SJSA1 (cell line): ENCODE measurements at places on chromosomes 16 and 17. TPM values are rescaled to one million over a fixed set of nuclear protein-coding genes. Genes with fewer than 3 reads are reported as not detected.

The ARL5C gene
- total RNA-seq, result not detected in 2 replicates

The CCL14 gene
- total RNA-seq, result not detected in 2 replicates

DNA sequence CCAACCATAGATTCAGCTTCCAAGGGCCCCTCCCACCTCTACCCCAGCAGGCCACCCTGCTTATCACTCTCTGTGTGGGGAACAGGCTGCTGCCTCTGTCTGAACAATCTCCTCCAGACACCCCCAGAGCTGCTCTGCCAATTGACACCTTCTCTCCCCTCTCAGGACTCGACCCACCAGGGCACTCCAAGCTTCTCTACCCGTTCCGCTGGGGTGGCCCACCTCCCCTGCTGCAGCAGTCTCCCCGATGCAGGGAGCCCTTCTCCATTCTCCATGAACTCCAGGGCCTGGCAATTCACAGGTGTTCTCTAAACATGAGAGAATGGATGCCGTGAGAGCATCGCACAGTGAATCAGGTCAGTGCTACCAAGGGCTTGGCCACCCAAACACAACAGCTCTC is 28.3 kb upstream of the FAAP100 start:
- no peak for DNase-seq

DNA sequence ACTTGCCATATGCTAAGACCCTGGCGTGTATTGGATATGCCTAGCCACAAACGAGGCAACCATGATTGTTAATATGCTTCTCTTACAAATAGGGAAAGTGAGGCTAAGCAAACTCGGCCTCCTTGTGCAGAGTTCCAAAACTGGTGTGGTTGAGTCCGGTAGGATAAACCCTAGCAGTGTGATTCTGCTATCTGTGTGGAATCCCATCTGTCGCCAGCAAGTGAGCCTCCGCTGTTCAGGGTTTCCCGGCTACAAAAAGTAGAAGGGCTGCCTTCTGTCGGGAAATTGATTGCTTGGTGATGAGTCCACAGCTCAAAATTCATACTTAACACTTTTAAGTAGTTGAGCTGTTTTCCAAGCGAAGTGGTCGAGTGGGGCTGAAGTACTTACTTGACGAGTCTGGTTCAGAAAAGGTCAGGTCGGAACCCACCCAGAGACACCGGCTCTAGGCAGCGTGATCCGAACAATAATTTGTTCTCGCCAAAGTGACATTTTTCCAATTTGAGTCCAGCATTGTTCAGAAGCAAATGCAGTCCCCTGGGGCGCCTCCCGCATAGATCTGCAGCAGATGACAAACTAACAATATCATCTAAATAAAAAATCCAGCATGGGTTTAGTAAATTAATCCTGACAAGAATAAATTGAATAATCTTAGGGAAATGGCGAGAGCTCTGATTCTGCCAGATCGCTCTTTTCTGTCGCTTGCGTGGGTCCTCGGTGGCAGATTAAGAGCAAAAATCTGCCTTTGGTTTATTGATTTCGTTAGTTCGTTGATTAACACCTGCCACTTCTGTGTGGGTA is 686.7 kb upstream of the RBFOX1 start:
- no peak for DNase-seq

DNA sequence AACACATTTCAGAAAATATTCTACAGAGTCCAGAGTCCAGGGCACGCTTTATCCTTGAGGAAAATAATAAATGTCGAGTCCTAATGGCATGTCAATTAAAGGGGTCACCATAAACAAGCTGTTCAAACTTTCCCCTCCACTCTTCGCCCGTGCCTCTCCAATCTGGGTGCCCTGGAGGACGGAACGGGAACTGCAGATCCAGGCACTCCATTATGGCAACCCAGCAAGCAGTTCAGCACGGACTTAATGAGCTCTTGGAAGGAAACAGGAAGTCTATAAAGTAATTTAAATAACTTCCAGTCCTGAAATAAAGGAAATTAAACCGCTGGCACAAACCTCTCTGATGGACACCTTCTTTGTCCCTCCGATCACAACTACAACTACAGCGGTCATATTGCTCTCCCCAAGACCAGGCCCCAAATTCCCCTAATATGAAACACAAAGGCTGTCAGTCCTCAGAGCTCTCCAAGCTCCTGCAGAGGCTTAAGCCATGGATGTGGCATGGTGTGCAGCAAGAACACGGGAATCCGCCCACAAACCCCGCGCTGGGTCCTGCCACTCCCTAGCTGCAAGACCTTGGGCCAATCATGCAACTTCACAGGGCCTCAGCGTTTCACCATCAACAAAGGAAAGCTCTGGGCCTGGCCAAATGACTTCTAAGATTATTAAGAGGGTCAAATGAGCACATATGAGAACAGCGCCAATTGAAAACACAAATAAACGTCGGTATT is 52.6 kb downstream of the ZFHX3 start:
- DNase-seq, result no peak

DNA sequence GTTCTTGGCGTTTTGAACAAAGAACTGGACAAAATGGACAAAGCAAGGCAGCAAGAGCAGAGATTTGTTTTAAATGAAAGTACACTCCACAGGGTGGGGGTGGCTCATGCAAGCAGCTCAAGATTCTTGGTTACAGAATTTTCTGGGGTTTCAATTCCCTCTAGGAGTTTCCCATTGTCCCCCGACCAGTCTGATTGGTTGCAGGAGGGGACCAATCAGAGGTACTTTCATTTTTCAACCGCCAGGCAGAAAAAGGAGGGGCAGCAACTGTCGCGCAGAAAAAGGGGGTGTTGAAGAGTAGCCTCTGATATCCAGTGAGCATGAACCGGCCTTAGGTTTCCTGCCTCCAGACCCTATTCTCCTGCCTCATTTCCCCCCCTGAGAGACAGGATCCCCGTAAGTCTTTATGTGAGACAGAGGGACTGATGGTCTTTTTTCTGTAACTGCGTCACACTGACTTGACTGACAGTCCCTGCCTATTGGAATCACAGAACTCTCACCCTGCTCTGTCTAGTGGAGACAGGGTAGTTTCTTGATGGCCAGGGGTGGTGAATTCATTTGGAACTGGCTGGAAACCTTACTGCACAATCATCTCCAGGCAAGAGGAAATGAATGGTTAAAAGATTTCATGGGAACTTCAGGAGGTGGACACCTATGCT is 59.4 kb upstream of the ALOX12 start:
- DNase-seq, result peak; percentile 36

- DNase-seq, result no peak
Measured at GRCh38 chr16:56894331-56894917, 29.4 kb downstream of the SLC12A3 start.

DNA sequence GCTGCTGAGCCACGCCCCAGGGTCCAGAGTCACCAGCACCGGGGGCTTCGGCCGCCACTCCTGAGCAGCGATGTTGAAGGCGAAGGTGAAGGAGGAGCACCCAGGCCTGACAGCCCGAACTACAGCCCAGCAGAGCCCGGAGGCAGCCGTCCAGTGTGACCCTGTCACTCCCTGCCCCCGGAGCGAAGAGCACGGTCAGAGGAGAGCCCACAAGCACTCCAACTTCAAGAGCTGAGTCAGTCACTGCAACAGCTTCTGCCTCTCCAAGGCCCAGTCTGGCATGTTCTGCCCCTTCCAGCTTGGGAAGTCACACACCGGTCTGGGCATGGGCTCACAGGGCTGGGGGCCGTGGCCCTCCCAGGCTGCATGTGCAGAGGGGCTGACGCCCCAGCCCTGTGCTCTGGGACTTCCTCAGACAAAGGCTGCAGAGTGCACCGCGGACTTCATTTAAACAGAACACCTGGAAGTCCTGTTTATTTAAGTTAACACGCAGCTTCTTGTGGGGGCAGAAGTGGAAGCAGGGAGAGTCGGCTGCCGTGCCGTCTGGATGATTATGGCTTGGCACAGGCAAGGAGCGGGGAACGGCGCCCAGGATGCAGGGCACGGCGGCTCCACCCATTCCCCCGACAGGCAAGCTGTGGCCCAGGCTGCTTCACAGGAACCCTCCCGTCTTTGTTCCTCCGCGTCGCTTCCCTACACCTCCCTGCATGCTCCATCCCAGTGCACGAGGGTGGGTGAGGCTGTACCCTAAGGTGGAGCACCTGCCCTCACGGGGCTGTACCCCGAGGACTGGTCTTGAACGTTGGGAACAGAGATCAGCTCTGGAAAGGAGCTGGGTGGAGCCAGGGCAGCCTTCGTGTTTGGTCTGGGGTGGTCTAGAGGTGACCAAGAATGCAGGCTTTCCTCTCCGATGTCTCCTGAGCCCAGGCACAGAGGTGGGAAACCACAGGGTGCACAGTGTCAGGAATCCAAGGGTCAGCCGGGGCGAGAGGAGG is 68.9 kb upstream of the METRNL start:
- peak; percentile 77 for DNase-seq

DNA sequence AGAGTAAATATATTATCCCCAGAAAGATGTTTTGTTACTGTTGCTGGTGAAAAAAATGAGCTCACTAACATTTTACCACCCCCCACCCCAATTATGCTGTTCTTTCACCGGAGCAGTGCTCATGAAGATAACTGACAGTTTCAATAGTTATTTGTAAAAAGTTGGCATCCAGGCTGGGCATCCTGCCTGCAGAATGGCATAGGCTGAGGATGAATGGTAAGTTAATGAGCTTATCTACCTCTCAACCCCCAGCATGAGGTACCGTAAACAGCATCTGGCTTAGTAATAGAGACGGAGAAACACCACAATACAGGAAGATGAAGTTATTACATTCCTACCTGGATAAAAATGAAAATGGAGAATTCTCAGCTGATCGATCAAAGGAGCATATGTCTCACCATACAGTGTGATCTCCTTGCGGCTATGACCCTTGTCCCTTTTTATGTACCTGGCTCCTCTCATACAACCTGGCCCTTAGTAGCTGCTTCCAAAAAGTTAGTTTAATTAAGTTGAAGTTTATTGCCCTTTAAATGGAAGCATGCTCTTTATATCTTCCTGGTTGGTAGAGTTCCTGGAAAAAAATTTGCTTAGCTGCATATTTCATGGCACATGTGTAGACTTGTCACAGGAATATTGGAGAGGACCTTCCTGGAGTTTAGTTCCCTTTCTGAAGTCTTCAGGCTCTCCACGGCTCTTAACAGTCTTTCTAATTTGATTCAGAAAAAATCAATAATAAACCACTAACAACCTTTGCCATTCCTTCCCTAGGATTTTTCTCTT is 61.2 kb upstream of the MPHOSPH6 start:
- no peak for DNase-seq

DNA sequence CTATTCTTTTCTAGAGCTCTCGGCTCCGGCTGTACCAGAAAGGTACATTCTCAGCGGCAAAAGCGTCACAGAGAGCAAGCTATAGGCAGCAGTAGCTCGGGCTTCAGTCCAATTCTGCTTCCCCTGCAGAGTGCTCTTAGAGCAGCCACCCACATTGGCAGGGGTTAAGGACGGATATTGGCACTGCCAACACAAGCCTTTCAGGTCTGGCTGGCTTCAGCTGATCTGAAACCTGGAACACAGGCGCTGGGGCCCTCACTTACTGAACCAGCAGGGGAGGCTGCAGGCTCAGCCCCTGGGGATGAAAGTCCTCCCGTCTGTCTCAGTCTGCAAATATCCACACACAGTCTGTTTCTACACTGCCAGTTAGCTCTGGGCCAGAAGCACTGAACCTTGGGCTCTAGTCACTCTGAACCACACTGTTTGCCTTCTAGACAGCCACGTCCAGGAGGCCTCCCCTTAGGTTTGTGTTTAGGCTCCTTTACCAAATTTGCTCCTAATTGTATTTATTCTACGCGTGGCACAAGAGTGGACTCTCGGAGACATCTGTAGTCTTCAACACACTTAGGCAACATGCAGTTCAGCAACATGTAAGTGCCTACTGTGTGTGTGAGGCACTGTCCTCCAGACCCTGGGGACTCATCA is 40.1 kb downstream of the HIC1 start:
- no peak for DNase-seq

DNA sequence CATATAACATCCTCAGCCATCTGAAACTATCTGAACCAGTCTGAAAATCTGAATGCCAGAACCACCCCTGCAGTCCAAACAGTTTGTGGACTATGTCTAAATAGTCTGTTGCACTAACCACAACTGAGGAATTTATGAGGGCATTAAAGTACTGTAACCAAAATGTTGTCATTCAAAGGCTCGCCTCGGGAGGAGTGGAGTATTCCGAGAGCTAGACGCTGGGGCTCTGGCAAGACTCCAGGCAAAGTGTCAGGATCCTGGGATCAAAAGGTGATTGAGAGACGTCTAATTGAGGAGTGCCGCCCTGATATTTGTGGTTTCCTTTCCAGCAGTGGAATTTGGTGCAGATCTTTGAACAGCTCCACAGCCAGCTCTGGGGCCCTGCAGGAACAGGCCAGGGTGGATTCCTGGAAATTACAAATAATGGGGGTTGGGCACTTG is 142.9 kb upstream of the MYOCD start:
- DNase-seq, result peak; percentile 96
